Progenitor cell of endocrine pancreas (in vitro differentiated cells): ENCODE measurements at places on chromosomes 7 and 10. TPM values are rescaled to one million over a fixed set of nuclear protein-coding genes. Genes with fewer than 3 reads are reported as not detected.

PNLIPRP2 gene
- total RNA-seq = not detected in 2 replicates

GRCh38 chr10:126187399-126187798 is 200.9 kb downstream of the ADAM12 start:
- H3K4me1 ChIP-seq = no peaks in the 10 kb centered on the region
- no peaks in the 10 kb centered on the region for H3K36me3 ChIP-seq
- peaks cover 16% of the 10 kb centered on the region for H3K27me3 ChIP-seq

- no peaks in the 10 kb centered on the region for H3K27me3 ChIP-seq
- peaks cover 30% of the 10 kb centered on the region for H3K36me3 ChIP-seq
- no peak for DNase-seq
- no peaks in the 10 kb centered on the region for H3K4me1 ChIP-seq
- H3K4me3 ChIP-seq = no peak overlapping the region
Measured at GRCh38 chr7:87380905-87381304, 35.4 kb downstream of the CROT start.

GRCh38 chr7:106515321-106515720 is 145.6 kb downstream of the CCDC71L start:
- peaks cover 9% of the 10 kb centered on the region for H3K27me3 ChIP-seq
- no peak overlapping the region for H3K4me3 ChIP-seq

- H3K36me3 ChIP-seq = peaks cover 3% of the 10 kb centered on the region
- H3K27ac ChIP-seq = no peak overlapping the region
- no peak for DNase-seq
- H3K4me1 ChIP-seq = peaks cover 2% of the 10 kb centered on the region
Measured at GRCh38 chr7:151773797-151774196, 103.1 kb downstream of the PRKAG2 start.

GRCh38 chr10:112999102-112999501 is 49.1 kb downstream of the TCF7L2 start:
- H3K4me3 ChIP-seq = no peak overlapping the region
- H3K27me3 ChIP-seq = no peaks in the 10 kb centered on the region
- peak overlapping the region; percentile 22 for H3K27ac ChIP-seq
- no peak for DNase-seq
